ENCODE measurements at places on chromosomes 5 and 9. TPM values are rescaled to one million over a fixed set of nuclear protein-coding genes. Genes with fewer than 3 reads are reported as not detected.

- DNase-seq: no peak
Measured at GRCh38 chr5:61831736-61832135, 474.3 kb upstream of the KIF2A start.

GRCh38 chr5:54908774-54909525 is 76.4 kb downstream of the ESM1 start:
- DNase-seq: no peak

DNA sequence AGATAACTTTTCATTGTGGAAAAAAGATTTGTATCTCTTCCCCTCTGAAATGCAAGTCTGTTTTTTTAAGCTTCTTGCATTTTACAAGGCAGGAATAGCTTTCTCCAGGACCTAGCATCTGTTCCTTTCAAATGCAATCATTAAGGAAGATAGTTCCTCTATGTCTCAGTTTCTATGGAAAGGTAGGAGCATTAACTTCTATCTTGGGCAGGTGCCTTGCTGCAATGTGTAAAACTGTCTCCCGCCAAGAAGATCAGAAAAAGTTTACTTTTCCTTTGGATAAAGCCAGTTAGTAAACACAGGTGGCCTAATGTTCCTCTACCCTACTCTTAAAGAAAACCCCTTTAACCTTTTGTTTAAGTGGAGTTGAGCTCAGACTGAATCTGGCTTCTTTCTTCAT is 560.6 kb upstream of the CYLC2 start:
- no peak for DNase-seq

DNA sequence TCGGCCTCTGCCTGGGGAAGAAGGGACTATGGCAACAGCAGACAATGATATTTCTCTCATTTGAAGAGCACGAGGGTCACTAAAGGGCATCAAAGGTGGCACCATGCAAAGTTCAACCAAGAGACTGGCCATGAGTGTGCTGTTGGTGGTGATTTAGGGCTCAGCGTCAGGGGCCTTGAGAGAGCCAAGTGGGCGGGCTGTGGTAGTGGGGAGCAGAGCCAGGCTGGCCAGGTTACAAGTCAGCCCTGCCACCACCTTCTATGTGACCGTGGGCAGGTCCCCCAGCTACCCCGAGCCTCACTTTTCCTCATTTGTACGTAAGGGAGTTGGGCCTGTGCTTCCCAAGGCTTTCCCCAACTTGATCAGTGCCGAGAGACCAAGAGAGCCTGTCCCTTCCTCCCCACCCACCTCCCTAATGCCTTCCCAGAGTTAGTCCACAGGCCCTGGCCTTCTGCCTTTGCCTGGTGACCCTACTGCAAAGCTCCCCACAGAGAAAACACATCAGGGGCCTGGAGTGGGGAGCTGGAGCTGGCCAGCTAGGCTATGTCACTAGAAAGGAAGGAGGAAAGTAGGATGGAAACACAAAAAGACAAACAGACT is 104.3 kb downstream of the PDE6A start:
- no peak for DNase-seq

GRCh38 chr5:55063899-55064298 is 38.5 kb upstream of the GZMA start:
- DNase-seq: no peak

KIAA0825 gene
- 5.2 TPM for polyA plus RNA-seq

SLCO4C1 gene
- 26.7 TPM for polyA plus RNA-seq
